ENCODE measurements at places on chromosomes 11 and 22. TPM values are rescaled to one million over a fixed set of nuclear protein-coding genes. Genes with fewer than 3 reads are reported as not detected.
A peak's percentile ranks its signal among the peaks of the same experiment; 100 is the strongest.

The NAALAD2 gene
- total RNA-seq = 4.8 TPM

GRCh38 chr11:42257534-42257933 lies 798.1 kb upstream of the LRRC4C start:
- DNase-seq = no peak

- no peak for DNase-seq
Observed at GRCh38 chr22:35113341-35113740, 47.4 kb downstream of the ISX start.

GRCh38 chr11:109845437-109845836 lies 247.8 kb upstream of the ZC3H12C start:
- DNase-seq = no peak

GRCh38 chr11:70606248-70606950 lies 208.1 kb downstream of the CTTN start:
- no peak for DNase-seq

The MAPK12 gene
- total RNA-seq = 14.1 TPM

DNA sequence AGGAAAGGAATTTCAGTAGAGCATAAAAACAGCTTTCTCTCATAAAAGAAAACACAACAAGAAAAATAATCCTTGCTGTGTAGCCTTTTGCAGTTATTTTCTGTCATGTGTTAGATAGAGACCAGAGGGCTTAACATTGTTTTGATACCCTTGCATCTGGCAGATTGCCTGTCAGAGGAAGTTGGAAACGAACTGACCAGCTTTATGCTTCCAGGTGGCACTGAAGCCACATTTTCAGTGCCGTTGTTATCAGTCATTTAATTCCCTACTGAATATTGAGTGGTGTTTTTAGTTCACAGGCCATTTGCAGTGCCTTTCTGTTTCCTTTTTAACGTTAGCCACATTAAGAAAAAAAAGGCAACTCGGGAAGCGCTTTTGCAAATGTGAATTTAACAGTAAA lies 21.5 kb upstream of the RAG2 start:
- DNase-seq = no peak

DNA sequence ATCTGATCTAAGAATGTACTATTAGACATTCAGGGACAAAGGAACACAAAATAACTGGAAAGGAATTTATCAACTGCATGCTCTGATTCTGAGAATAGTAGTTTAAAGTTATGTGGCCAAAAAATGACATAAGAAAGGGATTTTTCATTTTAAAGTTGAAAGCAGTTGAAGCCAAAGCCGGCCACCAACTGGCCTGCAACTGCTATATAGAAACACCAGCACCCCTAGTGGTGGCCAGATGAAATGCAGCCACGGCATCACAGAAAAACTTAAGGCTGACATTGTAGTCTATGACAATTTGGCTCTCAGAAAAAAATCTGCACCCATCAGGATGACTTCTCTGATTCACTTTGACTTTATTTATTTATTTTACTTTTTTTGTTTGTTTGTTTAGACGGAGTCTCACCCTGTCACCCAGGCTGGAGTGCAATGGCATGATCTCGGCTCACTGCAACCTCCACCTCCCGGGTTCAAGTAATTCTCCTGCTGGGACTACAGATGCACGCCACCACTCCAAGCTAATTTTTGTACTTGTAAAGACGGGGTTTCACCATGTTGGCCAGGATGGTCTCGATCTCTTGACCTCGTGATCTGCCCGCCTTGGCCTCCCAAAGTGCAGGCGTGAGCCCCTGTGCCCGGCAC lies 59.2 kb downstream of the SLC35F2 start:
- DNase-seq = peak; percentile 66

DNA sequence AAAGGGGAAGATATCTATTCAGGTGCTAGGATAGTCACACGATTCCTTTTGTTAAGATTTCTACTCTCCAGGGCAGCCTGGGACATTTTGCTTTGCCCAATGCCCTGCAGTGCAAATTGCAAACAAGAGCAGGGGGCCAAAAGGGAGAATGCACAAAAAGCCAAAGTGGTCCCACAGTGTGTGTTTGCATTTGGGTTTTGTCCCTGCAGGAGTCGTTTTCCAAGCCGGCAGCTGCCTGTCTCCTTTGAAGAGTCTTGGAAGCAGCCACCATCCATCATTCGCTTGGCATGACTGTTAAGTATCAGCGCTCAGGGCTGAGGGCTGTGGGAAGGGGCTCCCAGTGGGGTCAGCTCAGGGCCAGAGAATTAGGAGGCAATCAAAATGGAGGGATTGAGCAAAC lies 184.7 kb downstream of the MIAT start:
- DNase-seq = no peak

DNA sequence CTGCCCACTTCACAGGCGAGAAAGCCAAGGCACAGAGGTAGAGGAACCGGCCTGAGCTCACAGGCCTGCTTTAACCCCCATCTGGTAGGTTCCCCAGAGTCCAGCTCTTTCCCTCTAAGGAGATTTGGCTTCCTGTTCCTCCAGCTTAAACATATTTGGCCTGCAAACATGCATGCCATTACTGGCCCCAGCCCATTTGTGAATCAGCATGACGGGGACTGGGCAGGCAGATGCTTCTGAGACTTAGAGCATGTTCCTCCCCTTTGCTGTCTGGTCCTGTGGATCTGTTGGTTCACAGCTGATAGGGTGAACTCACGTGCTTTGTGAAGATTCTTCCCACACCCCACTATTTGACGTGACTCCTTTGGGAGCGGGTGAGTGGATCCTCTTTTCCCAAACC lies 12.6 kb downstream of the CHST1 start:
- peak; percentile 22 for DNase-seq

DNA sequence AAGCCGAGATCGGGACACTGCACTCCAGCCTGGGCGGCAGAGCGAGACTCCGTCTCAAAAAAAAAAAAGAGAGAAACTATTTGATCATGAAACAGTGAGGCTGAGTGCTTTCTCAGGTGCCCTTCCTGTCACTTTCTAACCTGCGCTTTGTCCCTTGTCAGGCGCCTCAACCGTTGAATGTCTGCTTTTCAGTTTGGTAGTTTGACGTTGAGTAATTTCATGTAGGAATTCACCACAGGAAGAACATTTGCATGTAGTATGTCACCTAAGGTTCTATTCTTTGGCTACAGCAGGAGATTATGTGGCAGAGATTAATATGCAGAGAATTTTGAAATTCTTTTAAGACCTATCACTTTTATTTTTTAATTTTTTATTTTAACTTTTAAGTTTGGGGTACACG lies 57.2 kb downstream of the PPFIA1 start:
- no peak for DNase-seq

The SYT9 gene
- total RNA-seq = 0.60 TPM

DNA sequence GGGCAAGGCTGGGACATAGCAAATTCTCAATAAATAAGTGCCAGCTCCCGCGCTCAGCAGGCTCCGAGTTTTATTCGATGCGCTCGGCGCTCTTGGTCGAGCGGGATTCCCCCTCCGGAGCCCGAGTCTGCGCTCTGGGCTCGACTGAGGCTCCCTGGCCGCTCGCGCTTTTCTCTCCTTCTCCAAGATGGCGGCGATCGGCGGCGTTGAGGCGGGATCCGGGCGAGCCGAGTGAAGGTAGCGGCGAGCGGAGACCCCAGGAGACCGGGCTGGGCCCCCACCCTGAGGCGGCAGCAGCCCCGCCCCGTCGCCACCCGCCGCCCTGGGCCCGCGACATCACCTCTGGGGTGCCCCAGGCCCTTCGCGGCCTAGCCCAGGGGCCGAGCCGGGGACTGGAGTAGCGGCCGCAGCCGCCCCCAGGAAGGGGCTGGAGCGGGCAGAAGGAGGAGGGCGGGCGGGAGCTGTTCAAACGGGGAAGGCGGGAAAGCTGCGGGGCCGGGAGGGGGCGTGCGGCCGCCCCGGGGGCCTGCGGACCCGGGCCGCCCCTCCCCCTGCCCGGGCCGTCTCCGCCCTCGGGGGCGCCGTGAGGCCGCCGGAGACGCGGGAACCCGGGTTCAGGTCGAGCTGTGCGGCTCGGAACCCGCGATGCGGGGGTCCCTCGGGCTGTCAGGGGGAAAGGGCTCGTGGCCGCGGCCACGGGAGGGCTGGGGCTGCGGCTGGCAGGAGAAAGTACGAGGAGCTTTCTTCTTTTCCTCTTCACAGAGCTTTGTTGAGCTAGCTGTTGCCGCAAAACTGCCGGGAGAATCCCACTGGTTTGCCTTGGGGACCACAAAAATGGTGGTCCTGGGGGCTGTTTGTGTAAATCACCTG lies at the start of gene HMGXB4:
Gene HMGXB4, plus strand, starts transcription at position 173 of the 870 bp plus-strand sequence. CDS start 4,898 bp downstream, outside the sequence.
- peak; percentile 88 for DNase-seq

DNA sequence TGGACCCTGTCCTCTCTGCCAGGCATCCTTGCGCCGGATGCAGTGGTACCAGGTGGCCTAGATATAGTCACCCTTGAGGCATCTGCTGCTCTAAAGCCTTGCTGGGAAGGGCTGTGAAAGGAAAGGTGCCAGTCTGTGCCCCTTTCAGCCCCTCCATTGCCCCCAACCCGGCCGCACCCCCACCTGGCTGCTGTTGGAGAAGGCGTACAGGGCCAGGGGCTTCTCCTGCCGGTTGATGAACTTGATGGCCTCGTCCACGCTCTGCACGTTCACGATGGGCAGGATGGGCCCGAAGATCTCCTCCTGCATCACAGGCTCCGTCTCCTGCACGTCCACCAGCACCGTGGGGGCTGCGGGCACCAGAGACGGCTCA lies 10.2 kb downstream of the ALDH3B2 start:
- DNase-seq = no peak

The CACNA1I gene
- 0.75 TPM for total RNA-seq

DNA sequence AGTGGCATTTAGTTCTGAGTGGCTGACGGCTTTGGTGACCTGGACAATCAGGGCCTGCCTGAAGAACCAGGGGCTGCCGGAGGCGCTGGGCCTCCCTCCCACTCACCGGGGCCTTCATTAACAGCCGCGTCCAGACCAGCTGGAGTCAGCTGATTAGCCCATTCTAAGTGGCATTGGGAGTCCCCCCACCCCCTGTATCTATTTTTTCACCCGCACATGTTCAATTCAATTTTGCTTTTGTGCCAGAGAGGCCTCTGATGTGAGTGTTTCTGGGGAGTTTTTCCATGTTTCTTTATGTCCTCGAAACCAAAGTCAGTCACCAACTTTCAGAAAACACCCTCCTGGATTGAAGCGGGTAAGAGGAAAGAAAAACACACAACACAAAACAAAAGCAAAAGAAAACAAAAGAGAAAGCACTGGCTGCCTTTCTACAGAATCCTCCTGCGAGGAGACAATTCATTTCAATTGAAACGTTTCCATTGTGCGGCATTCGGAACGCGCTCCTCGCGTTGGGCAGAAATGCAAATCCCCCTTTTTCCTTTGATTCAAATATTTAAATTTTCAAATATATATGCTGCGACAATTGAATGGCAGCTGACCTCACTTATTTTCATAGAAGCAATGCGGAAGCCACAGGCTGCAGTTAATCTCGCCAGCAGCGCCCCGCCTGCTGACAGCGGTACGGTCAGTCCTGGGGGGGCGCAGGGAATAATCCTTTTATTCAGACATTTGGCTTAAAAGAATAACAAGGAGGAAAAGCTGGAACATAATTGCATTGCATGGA lies 17.7 kb downstream of the CDKN1C start:
- no peak for DNase-seq

The LMO1 gene
- total RNA-seq = not detected

The APOA1 gene
- not detected for total RNA-seq

DNA sequence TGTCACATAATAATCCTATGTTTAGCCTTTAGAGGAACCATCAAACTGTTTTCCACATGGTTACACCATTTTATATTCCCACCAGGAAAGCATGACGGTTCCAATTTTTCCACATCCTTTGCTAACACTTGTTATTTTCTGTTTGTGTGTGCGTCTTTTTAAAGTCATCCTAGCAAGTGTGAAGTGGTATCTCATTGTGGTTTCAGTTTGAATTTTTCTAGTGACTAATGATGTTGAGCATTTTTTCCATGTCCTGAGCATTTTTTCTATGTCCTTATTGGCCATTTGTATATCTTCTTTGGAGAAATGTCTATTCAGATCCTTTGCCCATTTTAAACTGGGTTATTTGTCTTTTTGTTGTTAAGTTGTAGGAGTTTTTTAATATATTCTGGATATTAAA lies 53.7 kb upstream of the DEPDC7 start:
- DNase-seq = no peak

DNA sequence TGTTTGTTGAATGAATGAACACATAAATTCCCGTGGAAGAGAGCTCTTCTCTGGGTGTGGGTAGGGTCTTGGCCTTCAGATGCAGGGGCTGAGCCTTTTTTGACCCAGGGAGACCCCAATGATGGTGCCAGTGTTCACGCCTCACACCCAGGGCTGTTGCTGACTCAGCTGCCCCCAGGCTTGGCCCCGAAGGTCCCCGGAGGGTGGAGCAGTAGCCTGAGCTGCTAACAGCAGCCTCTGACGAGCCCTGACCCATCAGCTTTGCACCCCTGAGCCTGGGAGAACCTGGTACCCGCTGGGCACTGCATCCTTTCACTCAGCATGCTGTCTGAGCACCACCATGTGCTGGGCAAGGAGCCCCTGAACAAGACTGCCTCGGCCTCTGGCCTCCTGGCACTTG lies 23.9 kb downstream of the NFAM1 start:
- no peak for DNase-seq

The TEX12 gene
- total RNA-seq = 0.68 TPM

GRCh38 chr11:88284336-88285050 lies 53.0 kb downstream of the CTSC start:
- no peak for DNase-seq

The ALDH3B2 gene
- total RNA-seq = 85.9 TPM

DNA sequence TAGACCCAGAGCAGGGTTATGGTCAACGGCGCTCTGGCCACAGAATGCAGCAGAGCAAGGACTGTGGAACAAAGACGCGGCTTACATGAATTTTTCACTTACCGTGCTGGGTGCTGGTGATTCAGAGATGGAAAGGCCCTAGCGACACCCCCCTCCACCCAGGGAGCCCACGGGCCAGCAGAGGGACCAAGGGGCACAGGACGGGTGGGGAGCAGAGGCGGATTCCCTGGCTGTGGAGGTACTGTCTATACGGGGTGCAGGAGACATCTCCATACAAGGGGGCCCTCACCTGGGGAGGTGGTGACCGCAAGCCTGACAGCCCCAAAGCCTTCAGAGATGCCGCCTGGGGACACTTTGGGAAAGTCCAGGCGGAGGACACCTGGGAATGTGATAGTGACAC lies 1.1 kb upstream of the SEPTIN5 start:
- no peak for DNase-seq

GRCh38 chr11:64857485-64857884 lies 13.0 kb upstream of the CDC42BPG start:
- DNase-seq = no peak

DNA sequence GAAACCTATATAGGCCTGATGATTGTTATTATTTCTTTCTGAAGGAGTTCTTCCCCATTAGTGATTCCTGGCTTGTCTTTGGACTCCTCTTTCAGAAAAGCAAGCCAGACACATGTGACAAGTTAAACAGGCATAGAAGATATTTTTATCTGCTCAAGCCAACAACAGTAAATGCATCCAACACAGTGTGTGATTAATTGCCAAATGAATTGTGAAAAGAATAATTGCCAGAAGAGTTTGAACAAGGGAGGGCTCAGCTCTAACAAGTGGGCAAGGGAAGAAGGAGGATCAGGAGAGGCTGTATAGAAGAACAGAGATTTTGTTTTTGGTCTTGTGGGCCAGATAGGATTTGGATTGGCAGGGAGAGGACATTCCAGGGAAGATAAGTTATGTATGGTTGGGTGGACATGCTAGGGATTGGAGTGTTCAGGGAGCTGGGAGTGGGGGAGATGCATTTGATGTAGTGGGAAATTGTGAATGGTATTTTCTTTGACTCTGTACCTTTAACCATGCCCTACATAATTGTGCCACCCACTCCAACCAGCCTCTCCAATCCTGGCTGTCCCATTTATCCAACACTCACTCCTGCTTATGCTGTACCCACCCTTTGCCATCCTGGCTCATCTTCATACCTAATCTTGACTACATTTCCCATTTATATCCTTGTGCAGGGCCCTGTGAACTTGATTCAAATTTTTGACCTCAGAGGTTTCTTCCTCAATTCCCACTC lies 172.8 kb downstream of the RRAS2 start:
- no peak for DNase-seq

- DNase-seq = no peak
Observed at GRCh38 chr11:106913141-106913540, 105.1 kb downstream of the GUCY1A2 start.

The RAG1 gene
- 1.1 TPM for total RNA-seq
